ENCODE measurements at places on chromosomes 11 and 22.

DNA sequence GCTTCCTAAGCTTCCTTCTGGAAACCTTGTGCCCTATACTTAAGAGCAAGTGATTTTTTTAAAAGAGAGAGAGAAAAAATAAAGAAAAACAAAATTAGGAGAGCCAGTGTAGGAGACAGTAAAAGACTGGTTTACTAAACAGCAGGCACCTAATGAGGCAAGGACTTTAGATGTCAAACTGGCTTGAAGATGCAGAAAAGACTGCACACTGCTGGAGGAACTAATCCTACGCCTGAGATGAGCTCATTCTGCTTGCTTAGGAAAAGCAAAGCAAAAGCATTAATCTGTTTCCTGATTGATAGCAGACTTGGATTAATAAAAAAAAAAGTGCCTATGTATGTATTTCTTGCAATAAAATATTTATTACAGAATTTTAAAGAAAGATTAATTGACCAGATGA, 113.6 kb upstream of the SEZ6L start:
- DNase-seq = no peak

DNA sequence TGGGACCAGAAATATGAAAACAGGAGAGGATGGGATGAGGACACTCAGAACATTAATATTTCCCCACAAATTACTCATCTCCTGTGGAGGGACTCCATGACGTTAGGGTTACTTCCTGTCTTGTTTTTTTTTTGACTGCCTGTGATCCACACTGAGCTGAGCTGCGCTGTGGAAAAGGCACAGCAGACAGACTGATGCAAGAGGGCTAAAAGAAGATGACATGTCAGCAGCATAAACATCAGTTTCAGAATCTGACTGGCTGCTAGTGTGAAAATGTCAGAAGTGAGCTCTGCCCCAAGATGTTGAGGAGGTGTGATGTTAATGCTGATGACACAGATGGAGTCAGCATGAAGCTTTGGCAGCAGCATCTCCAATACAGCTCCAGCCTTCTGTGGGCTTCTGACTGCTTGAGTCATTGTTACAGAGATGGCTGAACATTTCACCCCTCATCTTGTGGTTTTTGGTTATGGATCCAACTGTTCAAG, 286.8 kb downstream of the BLID start:
- DNase-seq = peak; percentile 92

DNA sequence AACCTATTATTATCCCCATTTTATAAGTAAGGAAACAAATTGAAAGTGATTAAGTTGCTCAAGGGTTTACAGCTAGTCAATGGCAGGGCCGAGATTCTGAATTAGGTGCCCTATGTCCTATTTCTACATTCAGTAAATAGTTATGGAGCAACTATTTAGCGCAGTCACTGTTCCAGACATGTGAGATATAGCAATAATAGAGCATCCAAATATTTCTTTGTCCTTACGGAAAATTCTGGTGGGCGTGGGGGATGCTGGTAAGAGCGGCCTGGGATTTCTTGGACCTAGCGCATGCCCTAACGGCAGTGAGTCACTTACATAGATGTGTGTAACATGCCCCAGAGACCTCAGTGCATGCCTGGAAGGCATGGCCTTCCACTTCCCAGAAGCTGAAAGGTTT, 4.4 kb downstream of the DTX4 start:
- DNase-seq = peak; percentile 66

DNA sequence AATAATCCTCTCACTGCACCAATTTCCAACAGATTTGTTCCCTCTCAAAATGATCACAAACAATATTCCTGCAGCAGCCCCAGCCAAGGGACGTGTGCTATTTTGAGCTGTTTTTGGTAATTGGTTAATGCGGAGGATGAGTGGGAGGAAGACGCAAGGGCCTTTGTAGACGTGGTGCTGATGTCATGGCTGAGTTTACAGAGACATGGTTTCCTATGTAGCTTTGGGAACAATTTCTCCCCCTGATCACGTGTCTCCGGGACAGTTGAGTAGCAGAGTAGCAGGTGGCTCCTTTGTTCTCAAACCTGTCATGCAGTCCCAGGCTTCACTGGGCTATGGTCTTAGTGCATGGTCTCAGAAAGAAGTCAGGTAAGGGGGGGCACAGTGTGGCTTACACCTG, 183.2 kb upstream of the NECTIN1 start:
- no peak for DNase-seq

DNA sequence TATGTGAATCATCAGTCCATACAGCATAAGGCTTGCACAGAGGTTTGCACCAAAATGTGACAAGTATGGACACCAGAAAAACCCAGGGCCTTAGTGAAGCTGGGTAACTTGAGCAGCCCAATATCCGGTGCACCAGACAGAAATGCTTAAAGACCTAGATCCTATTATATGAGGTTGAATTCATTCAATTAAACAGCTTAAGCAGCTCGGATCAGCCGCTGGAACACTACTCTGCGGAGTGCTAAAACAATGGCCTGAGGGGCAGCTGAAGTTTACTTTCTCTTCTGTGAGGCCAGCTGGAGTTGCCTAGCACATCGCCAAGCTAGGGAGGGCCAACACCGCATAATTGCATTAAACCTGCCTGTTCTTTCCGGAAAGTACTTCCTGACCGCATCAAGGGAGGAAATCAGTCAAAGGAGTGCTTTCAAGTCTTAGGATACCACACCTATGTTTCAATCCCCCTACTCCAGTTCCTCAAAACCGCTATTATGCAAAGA, 17.0 kb upstream of the FAM181B start:
- DNase-seq = no peak

DNA sequence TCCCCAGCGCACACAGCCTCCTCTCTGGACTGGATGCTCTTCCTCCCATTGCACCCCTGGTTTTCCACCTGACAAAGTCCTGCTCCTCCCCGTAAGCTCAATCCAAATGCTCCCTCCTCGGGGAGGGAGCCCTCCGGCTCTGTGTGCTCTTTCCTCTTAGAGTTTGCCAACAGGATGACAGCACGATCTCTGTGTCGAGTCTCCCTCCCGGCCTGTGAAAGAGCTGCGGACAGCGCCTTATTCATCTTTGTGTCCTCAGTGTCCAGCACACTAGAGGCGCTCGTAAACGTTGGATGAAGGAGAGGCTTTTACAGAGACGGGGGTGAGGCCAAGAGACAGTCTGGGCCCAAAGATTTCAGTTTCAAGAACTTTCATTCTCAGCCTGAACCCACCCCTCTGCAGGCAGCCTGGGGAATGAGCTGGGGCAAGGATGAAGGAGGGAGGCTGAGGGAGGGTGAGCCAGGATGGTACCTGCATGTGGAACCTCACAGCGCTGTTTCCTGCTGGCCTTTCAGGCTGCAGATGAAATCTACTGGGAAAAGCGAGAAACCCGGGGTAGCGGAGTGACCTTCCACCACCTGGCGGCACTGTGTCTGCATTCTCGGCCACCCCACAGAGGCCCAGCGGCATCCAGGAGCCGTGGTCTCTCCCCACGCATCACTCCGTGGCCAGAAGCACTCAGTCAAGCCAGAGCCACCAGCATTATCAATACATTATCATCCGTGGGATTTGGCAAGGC, 8.5 kb upstream of the TMPRSS4 start:
- no peak for DNase-seq

DNA sequence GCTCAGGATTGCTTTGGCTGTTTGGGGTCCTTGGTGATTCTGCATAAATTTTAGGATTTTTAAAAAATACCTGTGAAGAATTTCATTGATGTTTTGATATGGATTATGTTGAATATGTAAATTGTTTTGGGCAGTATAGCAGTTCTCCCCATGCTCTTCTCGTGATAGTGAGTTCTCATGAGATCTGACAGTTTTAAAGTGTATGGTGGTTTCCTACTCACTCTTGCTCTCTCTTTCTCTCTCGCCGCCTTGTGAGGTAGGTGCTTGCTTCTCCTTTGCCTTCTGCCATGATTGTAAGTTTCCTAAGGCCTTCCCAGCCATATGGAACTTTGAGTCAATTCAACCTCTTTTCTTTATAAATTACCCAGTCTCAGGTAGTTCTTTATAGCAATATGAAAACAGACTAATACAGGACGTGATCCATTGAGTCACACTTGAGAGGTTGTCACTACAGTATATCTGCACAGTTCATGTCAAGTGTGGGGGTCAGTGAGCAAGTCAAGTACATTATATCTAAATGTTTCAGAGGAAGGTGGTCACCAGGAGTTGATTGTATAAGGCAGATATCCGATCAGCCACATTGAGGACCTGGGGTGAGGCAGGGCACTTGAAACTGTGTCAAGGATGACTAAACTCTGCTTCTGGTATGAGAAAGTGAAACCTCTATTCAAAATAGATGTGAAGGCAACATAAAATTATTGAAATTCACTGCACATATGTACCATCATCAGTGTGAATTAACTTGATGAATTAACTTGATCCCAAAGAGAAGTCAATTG, 70.7 kb upstream of the CCDC179 start:
- DNase-seq = no peak

GRCh38 chr11:18684267-18684666, 14.3 kb upstream of the TMEM86A start:
- no peak for DNase-seq

GRCh38 chr11:13229136-13229535, 48.5 kb upstream of the BMAL1 start:
- DNase-seq = no peak

DNA sequence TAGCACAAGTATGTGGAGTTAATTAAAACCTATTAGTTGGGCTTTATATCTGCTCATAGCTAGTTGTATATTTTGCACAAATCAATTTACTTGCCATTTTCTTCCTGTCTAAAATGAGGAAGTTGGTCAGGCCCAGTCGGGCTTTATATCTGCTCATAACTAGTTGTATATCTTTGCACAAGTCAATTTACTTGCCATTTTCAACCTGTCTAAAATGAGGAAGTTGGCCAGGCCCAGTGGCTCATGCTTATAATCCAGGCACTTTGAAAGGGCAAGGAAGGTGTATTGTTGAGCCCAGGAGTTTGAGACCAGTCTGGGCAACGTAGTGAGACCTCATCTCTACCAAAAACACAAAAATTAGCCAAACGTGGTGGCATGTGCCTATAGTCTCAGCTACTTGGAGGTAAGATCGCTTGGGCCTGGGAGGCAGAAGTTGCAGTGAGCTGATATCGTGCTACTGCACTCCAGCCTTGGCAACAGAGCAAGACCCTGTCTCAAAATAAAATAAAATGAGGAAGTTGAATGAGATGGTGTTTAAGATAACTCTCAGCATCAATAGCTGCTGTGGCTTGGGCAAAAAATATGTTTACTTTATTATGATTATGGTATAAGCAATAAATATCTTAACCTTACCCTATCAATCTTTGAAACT, 1558.6 kb upstream of the RAG2 start:
- DNase-seq = no peak

- DNase-seq = no peak
Observed at GRCh38 chr11:123434262-123434661, 4.2 kb downstream of the GRAMD1B start.

DNA sequence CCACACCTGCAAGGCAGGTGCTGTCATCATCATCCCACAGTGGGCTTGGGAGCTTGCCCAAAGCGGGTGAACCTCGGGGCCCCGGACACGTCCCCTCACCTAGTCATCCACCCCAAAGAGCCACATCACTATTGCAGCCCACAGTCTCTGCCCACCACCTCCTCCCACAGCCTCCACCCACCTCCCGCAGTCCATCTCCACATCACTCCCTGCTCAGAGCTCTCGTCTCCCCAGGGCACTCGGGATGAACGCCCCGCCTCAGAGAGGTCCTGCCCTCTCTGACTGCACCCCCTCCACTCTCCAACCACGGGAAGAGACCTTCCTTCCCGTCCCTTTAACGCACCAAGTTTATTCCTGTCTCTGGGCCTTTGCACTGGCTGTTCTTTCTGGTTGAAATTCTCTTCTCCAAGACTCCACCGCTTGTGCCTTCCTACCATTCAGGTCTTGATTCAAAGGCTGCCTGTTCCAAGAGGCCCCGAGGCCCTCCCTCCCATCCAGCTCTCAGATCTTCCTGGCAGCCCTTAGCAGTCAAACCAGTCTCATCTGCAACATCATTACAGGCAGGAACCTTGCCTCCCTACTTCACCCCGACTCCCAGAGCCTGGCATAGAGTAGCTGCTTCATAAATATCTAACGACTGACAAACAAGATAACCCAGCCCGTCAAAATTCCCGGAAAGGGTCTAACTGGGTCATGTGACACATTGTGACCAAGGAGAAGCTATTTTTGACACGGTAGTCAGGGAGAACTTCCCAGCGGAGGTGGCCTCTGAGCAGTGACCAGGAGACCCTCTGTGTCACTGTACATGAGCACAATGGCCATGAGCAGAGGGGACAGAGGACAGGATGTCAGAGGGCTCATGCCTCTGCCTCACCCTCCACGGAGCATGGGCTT, 11.1 kb downstream of the KCNJ4 start:
- DNase-seq = no peak

DNA sequence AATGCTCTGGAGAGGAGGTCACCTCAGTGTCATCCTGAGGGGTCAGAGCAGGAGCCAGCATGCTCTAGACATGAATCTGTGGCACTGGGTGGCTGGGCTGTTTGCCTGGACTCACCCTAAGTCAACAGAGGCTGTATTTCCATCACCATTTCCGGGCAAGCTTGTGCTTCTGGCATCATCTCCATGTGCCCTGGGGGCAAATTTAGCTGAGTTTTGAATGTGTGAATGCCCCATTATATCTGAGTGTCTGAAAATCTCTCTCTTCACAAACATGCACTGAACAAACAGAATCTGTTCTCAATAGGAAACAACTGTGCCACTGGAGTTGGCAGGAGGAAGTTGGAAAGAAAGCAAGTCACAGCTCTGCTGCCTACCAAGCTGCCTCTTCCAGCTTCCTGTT, 356.2 kb downstream of the GRM5 start:
- no peak for DNase-seq

All from amniotic epithelial cell (primary cell).